Right atrium auricular region (tissue), 2 donors: ENCODE measurements at places on chromosomes 2 and 18. TPM values are rescaled to one million over a fixed set of nuclear protein-coding genes. Genes with fewer than 3 reads are reported as not detected.

Gene CNRIP1
- total RNA-seq, result 24.9 TPM

Gene SKOR2
- total RNA-seq, result not detected

Gene ALPP
- not detected for total RNA-seq

Gene TMBIM1
- total RNA-seq, result 82.8 TPM

Gene OR6B3
- not detected for total RNA-seq

Gene FAHD2A
- total RNA-seq, result 19.9 TPM

Gene ERBB4
- 22.4 TPM for total RNA-seq

Gene RUFY4
- total RNA-seq, result 0.12 TPM

Gene SERPINB13
- not detected for total RNA-seq

Gene CPLX4
- not detected for total RNA-seq

Gene SCYGR7
- not detected for total RNA-seq

Gene DPP10
- total RNA-seq, result not detected

Gene SRSF7
- total RNA-seq, result 32.1 TPM

Gene ITGA4
- total RNA-seq, result 1.8 TPM

Gene GREB1
- total RNA-seq, result 7.6 TPM

Gene ATOH8
- total RNA-seq, result 116 TPM

Gene TOGARAM2
- 2.0 TPM for total RNA-seq

Gene KCNG2
- not detected for total RNA-seq

Gene PEX13
- total RNA-seq, result 18.9 TPM

Gene REG1B
- not detected for total RNA-seq

Gene SGPP2
- total RNA-seq, result 2.1 TPM

Gene ACVR1
- total RNA-seq, result 36.8 TPM

Gene GCFC2
- 12.7 TPM for total RNA-seq

Gene ORC4
- 64.3 TPM for total RNA-seq

Gene GLI2
- 1.5 TPM for total RNA-seq

Gene MC4R
- not detected for total RNA-seq

Gene CACNB4
- total RNA-seq, result 0.37 TPM

Gene ITPRIPL1
- 0.44 TPM for total RNA-seq

Gene CYS1
- 4.8 TPM for total RNA-seq

Gene LRRC30
- not detected for total RNA-seq

Gene SPATA3
- not detected for total RNA-seq

Gene NR4A2
- total RNA-seq, result 8.9 TPM

Gene C1QL2
- total RNA-seq, result not detected

Gene PKDCC
- 66.0 TPM for total RNA-seq

Gene TSPYL6
- not detected for total RNA-seq
